T-cell (primary cell): ENCODE measurements at places on chromosomes 5 and 9. TPM values are rescaled to one million over a fixed set of nuclear protein-coding genes. Genes with fewer than 3 reads are reported as not detected.

- no peak for DNase-seq
Observed at GRCh38 chr5:138661991-138662434, 86.8 kb upstream of the HSPA9 start.

DNA sequence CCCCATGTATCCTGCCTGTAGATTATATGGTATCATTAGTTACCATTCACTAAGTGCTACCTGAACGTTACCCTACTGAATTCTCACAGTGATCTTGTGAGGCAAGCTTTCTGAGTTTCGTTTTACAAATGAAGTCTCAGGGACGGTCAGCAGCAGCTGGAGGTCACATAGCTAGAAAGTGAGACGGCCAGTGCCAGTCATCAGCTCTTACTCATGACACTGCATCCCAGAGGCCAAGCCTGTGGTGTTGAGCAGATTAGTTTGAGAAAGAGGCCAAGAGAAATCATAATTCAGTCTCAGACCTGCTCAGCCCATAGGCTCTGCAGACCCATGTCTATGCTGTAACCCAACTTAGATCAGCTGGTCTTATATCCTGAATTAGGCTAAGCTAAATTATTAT, 95.7 kb upstream of the EGFLAM start:
- no peak for DNase-seq

DNA sequence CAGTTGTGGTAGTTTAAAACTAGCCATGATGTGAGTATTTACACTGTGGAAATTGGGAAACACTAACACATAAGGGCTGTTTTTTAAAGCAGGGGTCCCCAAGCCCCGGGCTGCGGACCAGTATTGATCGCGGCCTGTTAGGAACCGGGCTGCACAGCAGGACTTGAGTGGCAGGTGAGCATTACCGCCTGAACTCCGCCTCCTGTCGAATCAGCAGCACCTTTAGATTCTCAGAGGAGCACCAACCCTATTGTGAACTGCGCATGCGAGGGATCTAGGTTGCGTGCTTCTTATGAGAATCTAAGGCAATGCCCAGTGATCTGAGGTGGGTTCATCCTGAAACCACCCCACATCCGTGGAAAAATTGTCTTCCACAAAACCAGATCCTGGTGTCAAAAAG, 127.8 kb downstream of the PCSK5 start:
- DNase-seq: no peak

DNA sequence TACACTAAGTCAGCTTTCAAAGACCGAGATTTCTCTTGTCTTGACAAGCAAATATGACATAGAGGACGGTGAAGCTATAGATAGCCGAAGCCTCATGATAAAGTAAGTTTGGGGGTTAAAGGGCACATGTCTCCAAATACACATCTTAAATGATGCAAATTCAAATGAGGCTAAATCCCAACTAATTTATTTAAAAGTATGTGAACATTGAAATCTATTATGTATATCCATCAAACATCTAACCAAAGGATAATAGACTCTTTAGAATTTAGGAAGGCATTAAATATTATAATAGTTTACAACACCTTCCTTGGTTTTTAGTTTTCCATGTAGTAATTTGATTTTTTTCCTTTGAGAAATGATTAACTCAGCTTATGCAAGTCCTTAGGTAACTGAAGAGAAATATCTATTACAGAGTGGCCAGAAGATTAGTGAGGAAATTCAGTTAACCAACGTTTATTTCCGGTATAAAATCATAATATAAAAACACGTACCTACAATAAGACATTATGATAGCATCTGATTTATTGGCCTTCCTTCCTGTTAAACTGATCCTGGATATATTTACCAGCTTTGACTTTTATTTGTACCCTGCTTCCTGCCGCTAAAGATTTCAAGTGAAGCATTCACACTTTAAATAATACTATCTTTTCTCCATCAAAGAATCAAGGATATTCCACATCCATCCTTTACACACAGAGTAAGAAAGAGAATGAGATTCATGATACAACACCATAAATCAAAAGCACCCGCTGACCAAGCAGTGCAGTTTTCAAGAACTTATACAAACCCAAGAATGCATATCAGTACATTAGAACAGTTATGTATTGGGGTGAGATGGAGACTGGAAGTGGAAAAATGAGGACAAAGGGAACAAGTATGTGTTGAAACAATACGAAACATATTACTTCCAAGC, 31.9 kb upstream of the F2R start:
- DNase-seq: no peak

Gene CFAP157
- total RNA-seq: not detected

Gene FCN2
- not detected for total RNA-seq
